ENCODE measurements at places on chromosomes 16 and 17.

GRCh38 chr17:80221351-80222105 is 1.3 kb downstream of the SLC26A11 start:
- no peak for DNase-seq

- DNase-seq, result no peak
Observed at GRCh38 chr16:75288596-75289120, 37.2 kb upstream of the BCAR1 start.

DNA sequence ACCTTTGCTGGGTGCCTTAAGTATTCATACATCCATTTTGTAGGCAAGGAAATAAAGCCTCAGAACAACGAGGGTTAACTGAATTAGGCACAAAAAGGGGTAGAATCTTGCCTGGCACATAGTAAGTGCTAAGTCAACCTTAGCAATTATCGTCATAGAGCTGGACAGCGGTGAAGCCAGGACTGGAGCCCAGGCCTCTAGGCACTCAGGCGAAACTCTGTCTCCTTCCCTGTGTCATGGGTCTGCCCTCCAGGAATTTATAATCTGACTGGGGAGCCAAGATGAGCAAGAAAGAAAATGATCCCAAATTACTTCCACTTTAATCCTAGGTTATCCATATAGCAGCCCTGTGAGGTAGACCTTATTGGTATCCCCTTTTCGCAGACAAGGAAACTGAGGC is 61.4 kb downstream of the KATNIP start:
- no peak for DNase-seq

- DNase-seq, result no peak
Observed at GRCh38 chr17:45087504-45087975, 26.4 kb downstream of the NMT1 start.

- no peak for DNase-seq
Observed at GRCh38 chr17:1972487-1973160, 52.5 kb downstream of the RTN4RL1 start.

GRCh38 chr16:84527532-84528269 is 23.2 kb upstream of the MEAK7 start:
- no peak for DNase-seq

Data from NCI-H1092 treated with DMSO at 0.1 percent for 48 hours (cell line).